ENCODE measurements at places on chromosomes 2 and 18.

- DNase-seq, result no peak
Measured at GRCh38 chr2:199581935-199582360, 124.2 kb upstream of the SATB2 start.

- DNase-seq, result no peak
Measured at GRCh38 chr2:196528486-196529223, 110.9 kb upstream of the CCDC150 start.

- peak; percentile 84 for DNase-seq
Measured at GRCh38 chr2:84881581-84882413, 913 bp upstream of the TRABD2A start.

DNA sequence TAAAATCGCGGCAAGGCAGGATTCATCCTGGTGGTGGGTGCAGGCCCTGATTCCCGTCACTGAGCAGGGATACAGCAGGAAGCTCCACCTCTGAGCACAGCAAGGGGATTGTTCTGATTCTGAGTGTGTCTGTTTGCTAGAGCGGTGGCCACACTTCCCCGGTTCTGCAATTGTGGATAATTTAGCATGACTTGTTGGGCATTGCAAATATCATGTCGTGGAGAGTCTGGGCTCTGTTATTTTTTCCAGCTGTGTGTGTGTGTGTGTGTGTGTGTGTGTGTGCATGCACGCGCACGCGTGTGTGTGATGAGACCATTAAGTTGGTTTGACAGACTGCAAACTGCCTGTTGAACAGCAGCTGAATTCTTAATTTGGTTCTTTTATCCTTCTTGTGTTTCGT is 4.1 kb upstream of the TMEM18 start:
- no peak for DNase-seq

- no peak for DNase-seq
Measured at GRCh38 chr2:56077359-56077915, 106.4 kb upstream of the CCDC85A start.

DNA sequence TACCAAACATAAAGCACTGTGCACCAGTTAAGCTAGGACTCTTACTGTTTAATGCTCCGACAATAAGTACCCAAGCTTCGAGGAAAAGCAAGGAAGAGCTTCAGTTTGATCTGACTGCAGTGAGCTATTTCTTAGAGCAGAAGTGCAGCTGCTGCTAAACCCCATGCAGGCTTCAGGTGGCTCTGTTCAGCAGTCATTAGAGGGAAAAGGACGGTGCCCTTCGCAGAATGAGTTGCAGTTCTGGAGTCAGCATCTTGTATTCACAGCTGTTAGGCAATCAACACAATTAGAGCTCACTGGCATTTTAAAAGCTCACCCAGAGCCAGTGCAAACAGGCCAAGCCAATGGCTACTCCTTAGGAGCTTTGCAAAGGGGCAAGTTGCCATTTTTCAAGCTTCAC is 1.5 kb upstream of the CERKL start:
- DNase-seq, result no peak

GRCh38 chr2:72915907-72916742 is 1.2 kb upstream of the EMX1 start:
- no peak for DNase-seq

GRCh38 chr18:57906852-57907251 is 103.7 kb upstream of the ATP8B1 start:
- no peak for DNase-seq

DNA sequence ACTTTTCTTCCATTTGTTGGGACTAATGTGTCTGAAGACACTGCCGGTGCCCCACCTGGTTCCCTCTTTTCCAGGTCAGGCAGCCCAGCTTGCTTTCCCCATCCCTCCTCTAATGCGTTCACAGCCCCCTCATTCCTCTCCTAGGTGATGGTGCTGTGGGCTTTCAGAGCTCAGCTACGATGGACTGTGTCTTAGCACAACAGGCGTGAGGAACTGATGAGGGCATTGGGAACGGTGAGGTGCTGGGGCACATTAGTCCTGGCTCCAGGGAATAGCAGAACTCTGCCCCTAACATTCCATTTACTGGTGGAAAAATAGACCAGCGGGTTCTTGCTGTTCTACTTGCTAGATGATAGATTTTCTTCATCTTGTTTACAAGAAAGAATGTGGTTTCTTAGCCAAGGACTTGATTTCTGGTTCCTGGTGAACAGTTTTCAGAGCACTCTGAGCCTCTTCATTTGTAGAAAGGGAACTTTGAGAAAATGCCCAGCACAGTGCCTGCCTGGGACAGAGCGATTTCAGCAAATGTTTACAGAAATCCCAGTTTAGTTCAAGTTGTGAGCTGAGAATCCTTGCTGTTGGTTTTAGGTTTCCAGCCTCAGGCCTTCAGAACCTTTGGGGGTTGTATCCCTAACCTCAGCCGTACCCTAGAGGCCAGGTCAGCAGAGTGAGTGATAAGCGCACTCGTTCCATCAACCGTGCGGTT is 42.5 kb downstream of the LDLRAD4 start:
- no peak for DNase-seq

- no peak for DNase-seq
Measured at GRCh38 chr2:20629581-20630171, 21.2 kb downstream of the HS1BP3 start.

GRCh38 chr2:101832114-101832513 is 134.6 kb downstream of the MAP4K4 start:
- no peak for DNase-seq

GRCh38 chr2:142989273-142990204 is 112.1 kb downstream of the KYNU start:
- DNase-seq, result no peak

DNA sequence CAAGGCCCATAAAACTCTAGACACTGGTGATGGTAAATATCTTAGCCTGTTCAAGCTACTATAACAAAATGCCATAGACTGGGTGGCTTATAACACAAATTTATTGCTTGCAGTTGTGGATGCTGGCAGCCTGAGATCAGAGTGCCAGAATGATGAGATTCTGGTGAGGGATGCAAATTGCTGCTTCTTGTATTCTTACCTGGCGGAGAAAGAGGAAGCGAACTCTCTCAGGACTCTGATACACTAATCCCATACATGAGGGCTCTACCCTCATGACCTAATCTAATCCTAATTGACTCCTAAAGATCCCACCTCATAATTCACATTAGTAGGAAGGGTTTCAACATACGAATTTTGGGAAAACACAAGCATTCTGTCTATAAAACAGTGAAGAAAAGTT is 4.6 kb upstream of the IER3IP1 start:
- DNase-seq, result no peak

- no peak for DNase-seq
Measured at GRCh38 chr2:235087832-235088495, 136.1 kb downstream of the SH3BP4 start.

DNA sequence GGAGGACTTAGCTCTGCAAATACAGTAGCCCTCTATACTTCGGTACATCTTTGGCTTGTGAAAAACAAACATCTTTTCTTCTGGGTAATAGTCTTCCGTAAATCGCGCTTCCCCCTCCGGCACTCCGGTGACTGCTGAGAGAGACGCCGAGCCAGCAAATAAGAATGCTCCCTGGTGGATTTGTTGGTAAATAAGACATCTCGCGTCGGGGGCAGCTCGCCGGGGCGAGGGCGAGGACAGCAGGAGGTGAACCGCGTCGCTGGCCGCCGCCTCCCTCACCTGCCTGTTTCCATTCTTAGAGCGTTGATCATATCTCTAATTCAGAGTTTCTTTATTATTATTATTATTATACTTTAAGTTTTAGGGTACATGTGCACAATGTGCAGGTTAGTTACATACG is 117.6 kb downstream of the PMAIP1 start:
- no peak for DNase-seq

- DNase-seq, result no peak
Measured at GRCh38 chr2:43027097-43027873, 199.1 kb downstream of the ZFP36L2 start.

- no peak for DNase-seq
Measured at GRCh38 chr2:198102856-198103255, 298.5 kb downstream of the PLCL1 start.

DNA sequence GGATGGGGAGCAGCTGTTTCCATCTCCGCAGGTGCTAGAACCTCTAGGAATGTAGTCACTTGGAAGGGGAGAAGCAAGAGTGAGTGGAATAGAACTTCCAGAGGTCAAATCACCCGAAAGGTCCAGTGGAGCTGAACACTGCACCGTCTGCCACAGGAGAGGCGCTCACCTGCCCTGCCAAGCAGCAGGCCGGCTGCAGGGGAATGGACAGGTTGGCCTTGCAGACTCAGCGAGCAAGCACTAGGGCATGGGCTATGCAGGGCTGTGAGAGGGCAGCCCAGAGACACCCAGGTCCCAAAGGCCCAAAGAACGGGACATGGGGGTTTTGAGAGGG is 214.2 kb downstream of the TNS1 start:
- DNase-seq, result no peak

DNA sequence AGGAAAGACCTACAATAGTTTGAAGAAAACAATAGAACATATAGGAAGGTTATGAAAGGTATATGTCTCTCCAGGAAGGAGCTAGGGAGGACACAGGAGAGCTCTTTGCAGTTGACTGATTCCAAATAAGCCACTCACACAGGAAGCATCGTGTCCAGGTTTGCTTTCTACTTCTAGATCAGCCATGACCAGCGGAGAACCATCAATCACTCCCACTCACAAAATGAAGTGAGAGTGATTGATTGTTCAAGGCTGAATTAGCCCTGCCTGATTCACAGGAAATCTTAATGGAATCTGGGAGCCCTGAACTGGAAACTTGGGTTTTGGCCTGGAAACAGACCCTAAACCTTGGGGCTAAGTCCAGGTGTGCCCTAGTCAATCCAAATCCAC is 1292.2 kb upstream of the ZEB2 start:
- DNase-seq, result no peak

GRCh38 chr2:21627938-21628337 is 504.2 kb downstream of the TDRD15 start:
- no peak for DNase-seq

DNA sequence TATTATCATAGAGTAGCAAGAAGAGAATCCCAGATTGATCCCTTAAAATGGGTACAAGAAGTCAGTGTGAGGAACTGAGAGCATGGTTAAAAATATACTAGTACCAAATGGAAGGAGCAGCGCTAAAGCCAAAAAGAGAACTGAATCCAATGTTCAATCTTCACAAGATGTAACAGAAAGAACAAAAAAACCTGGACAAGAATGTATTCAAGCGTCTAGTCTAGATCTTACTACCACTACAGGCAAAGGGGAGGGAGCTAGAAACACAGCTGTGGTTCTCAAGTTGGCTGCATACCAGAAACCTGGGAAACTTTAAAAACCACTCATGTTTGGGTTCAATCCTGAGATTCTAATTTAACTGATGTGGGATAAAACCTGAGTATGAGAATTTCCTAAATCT is 57.5 kb downstream of the PIAS2 start:
- no peak for DNase-seq

GRCh38 chr2:161116509-161116908 is 43.7 kb upstream of the TANK start:
- DNase-seq, result no peak

GRCh38 chr2:142868229-142868762 is 9.2 kb upstream of the KYNU start:
- no peak for DNase-seq

- DNase-seq, result no peak
Measured at GRCh38 chr18:64974391-64975125, 776.3 kb upstream of the CDH7 start.

- no peak for DNase-seq
Measured at GRCh38 chr2:186328838-186329237, 157.2 kb upstream of the ZC3H15 start.

All from activated T-cell treated with anti-CD3 and anti-CD28 coated beads for 4 hours (primary cell).